Hematopoietic multipotent progenitor cell treated with erythropoietin and hydrocortisone succinate and interleukin-3 and kit ligand, for 17 days (in vitro differentiated cells): ENCODE measurements at places on chromosomes 6 and 20.

- no peak for DNase-seq
Measured at GRCh38 chr20:58195047-58195446, 33.4 kb downstream of the ANKRD60 start.

- DNase-seq = no peak
Measured at GRCh38 chr20:6295127-6295866, 172.5 kb upstream of the FERMT1 start.

GRCh38 chr6:163355426-163355991 is 59.0 kb upstream of the QKI start:
- DNase-seq = no peak

- no peak for DNase-seq
Measured at GRCh38 chr20:25308083-25308491, 60.2 kb downstream of the PYGB start.

DNA sequence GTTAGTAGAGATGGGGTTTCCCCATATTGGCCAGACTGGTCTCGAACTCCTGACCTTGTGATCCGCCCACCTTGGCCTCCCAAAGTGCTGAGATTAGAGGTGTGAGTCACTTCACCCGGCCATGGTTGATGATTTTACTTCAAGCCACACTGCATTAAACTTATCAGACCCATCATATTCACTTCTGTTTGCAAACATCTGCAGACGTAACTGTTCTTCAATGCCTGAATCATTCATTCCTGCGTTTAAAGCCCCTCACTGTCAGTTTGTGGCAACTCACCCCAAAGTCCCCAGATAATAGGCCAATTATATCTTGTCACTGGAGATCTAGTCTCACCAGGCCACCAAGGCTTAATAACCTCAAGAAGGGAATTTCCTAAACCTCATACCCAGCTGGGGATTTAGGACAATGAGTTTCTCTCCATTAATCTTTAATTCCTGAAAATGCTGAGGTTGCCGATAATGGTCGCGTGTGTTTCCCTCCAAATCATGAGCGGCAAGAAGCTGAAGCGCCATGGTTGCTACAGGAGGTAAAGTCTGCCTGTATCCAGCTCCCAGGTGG is 229.6 kb downstream of the LY86 start:
- DNase-seq = no peak

GRCh38 chr6:24847402-24847801 is 48.7 kb upstream of the ARMH2 start:
- DNase-seq = no peak

GRCh38 chr6:81172056-81172740 is 580.3 kb downstream of the TENT5A start:
- no peak for DNase-seq

DNA sequence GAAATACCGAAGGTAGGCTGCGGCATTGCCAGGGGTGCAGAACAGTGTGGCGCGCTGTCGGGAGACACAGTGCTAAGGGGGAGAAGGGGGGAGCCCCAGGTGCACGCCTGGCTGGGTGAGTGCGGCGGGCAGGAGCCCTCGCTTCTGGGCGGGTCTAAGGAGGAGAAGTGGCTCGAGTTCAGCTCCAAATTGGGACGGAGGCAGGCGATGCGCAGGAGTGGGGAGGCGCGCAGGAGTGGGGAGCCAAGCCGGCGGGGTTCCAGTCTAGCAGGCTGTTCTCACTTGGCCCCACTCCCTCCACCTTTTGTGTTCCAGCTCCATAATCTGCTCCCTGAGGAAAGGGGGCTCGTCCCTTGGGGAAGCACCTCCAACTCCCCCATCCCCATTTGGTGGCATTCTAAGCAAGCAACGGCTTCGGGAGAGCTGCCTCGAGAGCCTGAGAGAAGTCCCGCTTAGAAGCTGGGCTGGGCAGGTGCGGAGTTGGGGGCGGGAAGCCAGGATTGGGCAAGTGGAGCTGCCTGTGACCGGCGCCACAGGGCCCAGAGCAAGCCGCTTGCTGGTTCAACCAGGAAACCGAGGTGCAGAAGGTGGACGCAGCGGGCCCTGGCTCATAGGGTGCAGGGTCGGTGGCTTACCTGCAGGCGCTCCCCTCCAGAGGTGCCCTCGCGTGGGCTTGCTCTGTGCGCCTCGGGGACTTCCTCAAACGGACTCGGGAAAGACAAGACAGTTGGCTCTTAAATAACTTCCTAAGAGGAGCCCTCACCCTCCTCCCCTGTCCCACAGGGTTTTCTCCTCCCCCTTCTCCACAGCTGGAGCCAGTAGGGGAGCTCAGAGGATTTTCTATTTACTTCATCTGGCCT is at the start of gene F13A1:
Gene F13A1, minus strand, starts transcription at position 711 of the 860 bp plus-strand sequence. CDS start 1,998 bp downstream, outside the sequence.
- no peak for DNase-seq

- DNase-seq = no peak
Measured at GRCh38 chr20:17304774-17305173, 77.9 kb downstream of the PCSK2 start.

DNA sequence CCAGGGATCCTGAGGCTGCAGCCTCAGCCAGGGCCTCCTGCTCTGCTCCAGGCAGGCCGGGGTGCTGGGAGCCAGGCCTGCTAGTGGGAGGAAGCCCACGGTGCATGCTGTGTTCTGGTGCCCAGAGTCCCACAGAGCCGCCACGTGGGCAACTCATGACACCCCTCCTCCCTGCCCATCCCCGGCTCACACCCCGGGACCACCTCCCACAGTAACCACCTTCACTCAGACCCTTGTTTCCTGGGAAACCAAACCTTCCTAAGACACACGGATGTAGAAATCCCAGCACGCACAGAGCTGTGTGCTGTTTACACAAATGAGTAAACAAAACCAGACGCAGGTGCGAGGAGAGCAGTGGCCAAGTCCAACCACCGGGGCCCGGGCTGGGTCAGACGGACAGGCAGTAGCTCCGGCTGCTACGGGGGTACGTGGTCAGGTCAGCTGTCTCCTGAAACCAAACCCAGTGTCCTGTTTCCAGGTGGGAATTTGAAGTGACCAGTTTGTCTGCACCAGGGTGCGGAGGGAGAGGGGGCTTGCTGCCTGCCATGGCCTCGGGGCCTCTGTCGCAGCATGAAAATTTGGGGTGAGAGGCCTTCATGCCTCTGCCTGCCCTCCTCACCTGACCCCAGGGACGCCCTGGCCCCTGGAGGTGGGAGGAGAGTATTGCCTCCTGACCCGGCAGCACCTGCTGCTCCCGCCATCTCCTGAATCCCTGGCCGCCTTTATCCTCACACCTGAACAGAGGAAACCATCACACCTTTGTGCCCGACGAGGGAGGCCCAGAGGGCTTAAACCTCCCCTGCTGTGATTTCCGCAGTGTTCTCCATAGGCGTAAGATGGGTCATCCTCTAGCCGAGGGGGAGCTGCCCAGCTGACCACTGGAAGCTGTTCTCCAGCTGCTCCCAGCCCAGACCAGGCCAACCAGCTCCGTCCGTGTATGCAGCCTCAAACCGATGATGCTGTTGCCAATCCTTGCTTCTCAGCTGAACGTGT is 52.0 kb upstream of the SMOC2 start:
- no peak for DNase-seq

- no peak for DNase-seq
Measured at GRCh38 chr20:10857352-10858070, 183.7 kb upstream of the JAG1 start.

- no peak for DNase-seq
Measured at GRCh38 chr6:81906041-81906440, 153.6 kb upstream of the TENT5A start.

- DNase-seq = peak; percentile 47
Measured at GRCh38 chr6:159693894-159694545, 979 bp upstream of the SOD2 start.

GRCh38 chr6:15431762-15432483 is 186.1 kb downstream of the JARID2 start:
- no peak for DNase-seq

- no peak for DNase-seq
Measured at GRCh38 chr6:155645325-155645724, 189.7 kb upstream of the NOX3 start.

DNA sequence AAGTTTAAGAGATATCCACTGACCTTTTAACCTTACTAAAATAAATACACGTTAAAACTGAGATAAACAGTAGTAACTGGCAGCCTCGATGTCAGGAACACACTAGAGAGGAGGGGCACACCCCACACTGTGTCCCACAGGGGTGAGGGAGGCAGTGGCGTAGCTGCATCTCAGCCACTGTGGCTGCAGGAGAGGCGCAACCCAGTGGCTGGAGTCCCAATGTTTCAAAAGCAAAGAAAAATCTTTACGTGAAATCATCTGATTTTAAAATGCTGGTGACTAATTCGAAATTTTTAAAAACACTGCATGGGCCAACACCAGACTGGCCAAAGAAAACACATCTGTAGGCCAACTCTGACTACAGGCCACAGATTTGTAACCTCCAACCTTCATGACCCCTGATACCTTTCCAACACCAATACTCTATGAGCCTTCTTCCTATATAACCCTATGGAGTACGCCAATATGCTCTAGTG is 54.7 kb downstream of the TRAM2 start:
- DNase-seq = no peak

DNA sequence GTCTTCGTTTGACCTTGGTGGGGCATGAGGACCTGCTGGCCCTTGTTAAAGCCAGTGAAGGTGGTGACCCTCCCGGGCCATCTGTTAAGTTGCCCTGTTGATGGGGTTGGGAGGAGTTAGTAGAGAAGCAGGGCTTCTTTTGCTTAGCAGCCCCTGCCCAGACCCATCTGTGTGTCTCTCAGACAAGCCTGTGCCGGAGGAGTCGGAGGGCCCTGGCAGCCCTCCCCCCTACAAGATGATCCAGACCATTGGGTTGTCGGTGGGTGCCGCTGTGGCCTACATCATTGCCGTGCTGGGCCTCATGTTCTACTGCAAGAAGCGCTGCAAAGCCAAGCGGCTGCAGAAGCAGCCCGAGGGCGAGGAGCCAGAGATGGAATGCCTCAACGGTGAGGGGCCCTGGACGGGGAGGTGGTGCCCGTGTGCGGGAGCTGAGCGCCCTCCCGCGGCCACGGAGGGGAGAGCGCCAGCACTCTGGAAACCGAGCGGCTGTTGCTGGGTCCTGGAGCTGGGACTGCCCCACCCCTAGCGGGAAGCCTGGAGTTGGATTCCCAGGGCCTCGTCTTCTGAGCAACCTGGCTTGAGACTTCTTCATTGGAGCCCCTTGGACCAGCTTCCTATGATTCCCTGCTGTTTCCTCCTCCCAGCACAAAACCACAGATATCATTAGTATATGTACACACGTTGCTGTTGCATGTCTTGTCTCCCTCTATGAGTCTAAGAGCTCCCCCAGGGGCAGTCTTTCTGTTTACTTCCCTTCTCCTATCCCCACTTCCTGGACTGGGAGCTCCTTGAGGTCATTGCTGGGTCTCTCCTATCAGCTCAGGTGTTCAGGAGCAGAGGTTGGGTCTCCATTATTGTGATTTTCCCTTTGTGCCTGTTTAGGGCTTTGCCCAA is 27.6 kb upstream of the SRF start:
- peak; percentile 65 for DNase-seq

DNA sequence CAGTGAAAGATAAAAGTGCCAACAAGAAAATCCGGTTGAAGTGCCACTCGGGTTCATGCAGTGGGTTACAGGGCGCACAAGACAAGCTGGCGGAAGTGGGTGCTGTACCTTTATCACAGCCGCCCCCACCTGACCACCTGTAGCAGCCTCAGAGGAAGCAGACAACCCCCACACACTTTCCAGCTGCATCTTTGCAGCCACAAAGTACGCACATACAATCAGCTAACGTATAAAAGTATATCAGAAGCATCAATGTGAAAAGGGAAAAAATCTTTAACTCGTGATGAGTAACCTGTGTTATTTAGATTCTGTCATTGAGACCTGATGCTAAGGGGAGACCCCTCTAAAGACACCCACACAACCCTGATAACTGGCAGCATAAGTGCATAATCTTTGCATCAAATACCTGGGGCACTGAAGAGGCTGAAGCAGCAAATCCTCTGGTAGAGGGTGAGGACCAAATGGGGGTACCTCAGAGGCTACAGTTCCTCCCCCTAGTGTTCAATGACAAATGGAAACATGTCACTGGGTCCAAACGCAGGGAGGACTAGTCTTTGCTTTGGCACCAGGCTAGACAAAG is 22.1 kb downstream of the BACH2 start:
- no peak for DNase-seq

GRCh38 chr20:4502756-4503155 is 219.0 kb upstream of the PRND start:
- no peak for DNase-seq

GRCh38 chr20:31740208-31740607 is 1.1 kb downstream of the TPX2 start:
- no peak for DNase-seq

- DNase-seq = no peak
Measured at GRCh38 chr20:43909720-43910119, 4.9 kb upstream of the TOX2 start.

GRCh38 chr6:51283723-51284355 is 465.2 kb downstream of the TFAP2B start:
- DNase-seq = no peak

DNA sequence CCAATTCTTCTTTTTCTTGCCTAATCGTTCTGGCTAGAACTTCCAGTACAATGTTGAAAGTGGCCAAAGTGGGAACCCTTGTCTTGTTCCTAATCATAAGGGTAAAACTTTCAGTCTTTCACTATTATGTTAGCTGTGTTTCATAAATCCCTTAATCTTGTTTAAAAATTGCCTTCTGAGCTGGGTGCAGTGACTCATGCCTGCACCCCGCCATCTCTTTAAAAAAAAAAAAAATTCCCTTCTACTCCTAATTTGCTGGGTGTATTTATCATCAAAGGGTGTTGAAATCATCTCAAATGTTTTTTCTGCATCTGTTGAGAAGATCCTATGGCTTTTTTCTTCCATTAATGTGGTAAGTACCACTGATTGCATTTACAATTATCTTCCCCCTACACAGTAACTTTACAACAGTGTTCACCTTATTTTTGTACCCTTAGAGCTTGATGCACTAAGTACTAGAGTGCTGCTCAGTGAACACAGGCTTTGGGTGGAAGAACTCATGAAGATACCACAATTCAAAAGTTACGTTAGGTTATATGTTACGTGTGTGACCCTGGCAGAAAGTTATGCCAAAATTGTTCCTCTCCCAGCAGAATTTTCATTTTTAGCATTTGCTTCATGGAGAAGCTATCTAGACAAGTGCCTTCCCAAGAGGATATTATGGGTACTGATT is 9.7 kb downstream of the SNRPB start:
- no peak for DNase-seq

DNA sequence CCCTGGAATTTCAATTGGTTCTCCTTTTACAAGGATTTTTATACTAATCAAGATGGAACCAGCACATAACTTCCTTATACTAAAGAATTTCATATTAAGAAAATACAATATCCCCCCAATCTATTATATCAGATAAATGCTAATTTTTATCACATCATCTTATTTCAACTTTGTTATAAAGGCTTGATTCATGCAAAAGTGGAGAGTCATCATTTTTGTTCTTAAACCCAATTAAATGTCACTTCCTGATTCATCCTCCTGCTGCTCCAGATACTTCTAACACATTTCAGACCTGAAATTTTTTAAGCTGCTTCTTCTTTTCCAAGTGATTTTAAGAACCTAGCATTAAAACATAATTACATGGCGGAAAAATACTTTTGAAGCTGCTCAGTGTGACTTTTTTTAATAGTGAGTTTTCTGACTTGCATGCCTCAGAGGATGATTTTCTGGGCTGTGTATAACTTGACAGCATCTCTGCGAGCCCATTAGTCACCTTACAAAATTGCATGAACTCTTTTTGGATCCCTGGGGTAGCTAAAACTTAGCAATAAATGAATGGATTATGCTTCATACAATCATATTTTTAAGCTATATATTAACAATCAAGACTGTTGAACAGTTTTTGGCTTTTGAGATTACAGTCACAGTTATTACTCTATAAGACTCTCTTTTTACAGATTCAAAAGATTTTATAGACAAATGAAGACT is 134.1 kb downstream of the ELOVL4 start:
- DNase-seq = no peak
